Upper lobe of right lung (tissue), 1 donor: ENCODE measurements at places on chromosomes 13 and 19.

DNA sequence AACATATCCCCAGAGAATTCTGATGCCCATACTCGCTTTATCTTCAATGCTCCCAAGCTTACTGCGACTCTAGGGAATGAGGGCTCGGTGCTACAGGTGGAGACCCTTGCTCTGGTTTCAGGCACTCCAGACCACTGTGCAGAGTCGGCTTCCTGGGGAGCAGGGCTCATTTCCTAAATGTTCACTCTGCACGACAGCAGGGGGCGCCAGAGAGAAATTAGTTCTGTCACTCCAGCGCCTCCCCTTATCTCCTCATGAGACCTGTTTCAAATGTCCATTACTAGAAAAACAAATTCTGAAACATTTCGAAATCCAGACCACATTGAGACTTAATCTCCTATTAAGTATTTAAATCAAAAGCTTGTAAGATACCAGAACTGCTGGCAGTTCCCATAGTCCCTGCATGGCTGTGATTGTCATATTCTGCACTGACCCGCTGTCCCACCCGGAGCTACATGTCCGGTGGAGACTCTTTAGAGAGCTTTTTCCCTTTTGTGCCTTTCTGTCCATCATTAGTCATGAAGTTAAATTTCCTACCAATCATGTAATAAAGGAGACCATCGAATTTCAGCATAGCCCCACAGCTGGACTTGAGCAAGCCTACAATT, 22.4 kb downstream of the EPSTI1 start:
- H3K4me3 ChIP-seq: no peak overlapping the region
- peak; percentile 86 for DNase-seq
- H3K4me1 ChIP-seq: peaks cover 15% of the 10 kb centered on the region

GRCh38 chr19:8487137-8487851, 15.1 kb downstream of the PRAM1 start:
- peaks cover 78% of the 10 kb centered on the region for H3K36me3 ChIP-seq
- no peaks in the 10 kb centered on the region for H3K27me3 ChIP-seq
- H3K4me1 ChIP-seq: peaks cover 18% of the 10 kb centered on the region
- H3K4me3 ChIP-seq: no peak overlapping the region
- H3K27ac ChIP-seq: peak overlapping the region; percentile 63

- H3K27me3 ChIP-seq: no peaks in the 10 kb centered on the region
- H3K27ac ChIP-seq: no peak overlapping the region
- H3K4me1 ChIP-seq: peaks cover 8% of the 10 kb centered on the region
- DNase-seq: peak; percentile 77
- no peaks in the 10 kb centered on the region for H3K36me3 ChIP-seq
Measured at GRCh38 chr19:17294051-17294891, 9.0 kb downstream of the ABHD8 start.

GRCh38 chr19:17775245-17775927, 19.6 kb upstream of the B3GNT3 start:
- H3K27me3 ChIP-seq: peaks cover 6% of the 10 kb centered on the region
- H3K36me3 ChIP-seq: no peaks in the 10 kb centered on the region
- no peak overlapping the region for H3K4me3 ChIP-seq
- H3K4me1 ChIP-seq: peaks cover 5% of the 10 kb centered on the region
- H3K27ac ChIP-seq: no peak overlapping the region

- no peak overlapping the region for H3K27ac ChIP-seq
- no peak for DNase-seq
- no peak overlapping the region for H3K4me3 ChIP-seq
- H3K27me3 ChIP-seq: no peaks in the 10 kb centered on the region
- no peaks in the 10 kb centered on the region for H3K36me3 ChIP-seq
Measured at GRCh38 chr19:45650722-45651121, 11.5 kb upstream of the EML2 start.

DNA sequence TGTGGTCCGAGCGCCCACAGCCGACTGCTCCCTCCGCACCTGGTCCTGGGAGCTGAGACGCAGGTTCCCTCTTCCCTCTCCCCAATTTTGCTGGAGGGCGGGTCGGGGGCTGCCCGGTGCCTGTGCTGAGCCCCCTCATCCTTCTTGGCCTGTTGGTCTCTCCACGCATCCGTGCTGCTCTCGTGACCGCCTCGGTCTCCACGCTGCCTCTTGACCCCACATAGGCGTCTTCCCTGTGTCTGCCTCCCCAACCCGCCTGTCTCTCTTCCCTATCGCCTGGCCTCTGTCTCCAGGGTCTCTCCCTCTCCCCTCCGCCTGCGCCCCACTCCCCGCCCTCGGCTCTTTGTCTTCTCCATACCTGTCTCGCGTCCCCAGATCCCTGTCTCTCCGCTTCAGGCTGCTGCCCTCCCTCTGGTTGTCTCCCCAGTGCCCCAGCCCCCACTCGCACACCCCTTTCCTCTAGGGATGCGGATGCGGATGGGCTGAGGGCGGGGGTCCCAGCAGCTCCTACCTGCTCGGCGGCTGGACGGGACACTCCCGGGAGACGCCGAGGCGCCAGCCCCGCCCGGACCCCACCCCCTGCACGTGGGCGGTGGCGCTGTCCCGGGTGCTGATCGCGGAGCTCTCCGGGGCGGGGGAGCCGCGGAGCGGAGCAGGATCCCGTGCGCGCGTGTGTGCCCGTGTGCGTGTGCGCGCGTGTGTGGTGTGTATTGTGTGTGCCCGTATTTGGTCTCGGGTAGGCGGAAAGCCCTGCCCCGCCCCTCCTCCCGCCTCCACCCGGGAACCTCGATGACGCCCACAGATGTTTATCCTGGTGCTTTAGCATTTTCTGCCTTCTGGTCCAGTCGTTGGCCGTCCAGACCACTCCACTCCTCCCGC, at the start of gene SYT5:
TSS of gene SYT5 (minus strand) at position 684 of the 879 bp plus-strand sequence. CDS start 1,248 bp downstream, outside the sequence.
- H3K27ac ChIP-seq: no peak within 1 kb of the TSS
- H3K27me3 ChIP-seq: peaks cover 89% of the 10 kb centered on the region
- no peaks in the 10 kb centered on the region for H3K36me3 ChIP-seq
- no peak for DNase-seq
- peaks cover 7% of the 10 kb centered on the region for H3K4me1 ChIP-seq
- H3K4me3 ChIP-seq: peak within 1 kb of the TSS; percentile 26

- H3K36me3 ChIP-seq: peaks cover 23% of the 10 kb centered on the region
- peak; percentile 92 for DNase-seq
- peak overlapping the region; percentile 99 for H3K27ac ChIP-seq
- H3K27me3 ChIP-seq: no peaks in the 10 kb centered on the region
- H3K4me3 ChIP-seq: peak overlapping the region; percentile 97
Measured at GRCh38 chr19:47226426-47227351, 4.3 kb downstream of the BBC3 start.
